ENCODE measurements at places on chromosomes 1 and 21. TPM values are rescaled to one million over a fixed set of nuclear protein-coding genes. Genes with fewer than 3 reads are reported as not detected.
A peak's percentile ranks its signal among the peaks of the same experiment; 100 is the strongest.

DNA sequence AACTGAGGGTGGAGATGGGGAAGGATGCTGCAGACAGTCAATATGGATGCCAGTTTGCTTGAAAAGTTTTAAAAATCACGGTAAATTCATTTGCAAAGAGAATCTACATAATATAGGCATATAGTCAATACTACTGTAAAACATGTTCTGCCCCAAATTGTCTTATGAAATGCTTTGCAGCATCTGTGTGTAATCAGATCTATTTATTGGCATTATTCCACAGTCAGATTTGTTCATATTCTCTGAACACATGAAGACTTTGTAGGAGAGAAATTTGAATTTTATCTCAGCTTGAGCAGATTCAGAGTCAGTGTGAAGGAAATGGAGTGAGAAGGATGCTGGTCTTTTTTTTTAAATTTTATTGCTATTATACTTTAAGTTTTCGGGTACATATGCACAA, 88.5 kb downstream of the PLPPR4 start:
- no peak for DNase-seq

DNA sequence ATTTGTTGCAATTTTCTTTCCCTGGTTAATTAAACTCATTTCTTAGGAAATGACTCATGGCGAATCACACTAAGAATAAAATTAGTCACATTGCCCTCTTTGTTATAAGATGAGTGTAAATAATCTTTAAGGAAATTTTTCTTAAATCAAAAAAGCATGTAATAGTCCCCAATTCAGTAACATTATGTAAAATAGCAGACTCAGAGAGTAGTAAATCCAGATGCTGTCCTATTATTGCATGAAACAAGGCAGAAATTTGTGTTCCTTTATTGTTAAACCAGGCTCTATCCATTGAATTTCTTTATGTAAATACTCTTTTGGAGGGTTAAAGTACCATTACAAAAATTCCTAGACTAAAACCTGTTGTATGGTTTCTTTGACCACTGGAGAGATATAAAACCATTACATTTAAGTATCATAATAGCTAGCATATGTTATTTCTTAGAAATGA, 154.5 kb upstream of the C1orf87 start:
- peak; percentile 3 for DNase-seq

GRCh38 chr21:42471716-42472330, 24.2 kb downstream of the RSPH1 start:
- DNase-seq = no peak

DNA sequence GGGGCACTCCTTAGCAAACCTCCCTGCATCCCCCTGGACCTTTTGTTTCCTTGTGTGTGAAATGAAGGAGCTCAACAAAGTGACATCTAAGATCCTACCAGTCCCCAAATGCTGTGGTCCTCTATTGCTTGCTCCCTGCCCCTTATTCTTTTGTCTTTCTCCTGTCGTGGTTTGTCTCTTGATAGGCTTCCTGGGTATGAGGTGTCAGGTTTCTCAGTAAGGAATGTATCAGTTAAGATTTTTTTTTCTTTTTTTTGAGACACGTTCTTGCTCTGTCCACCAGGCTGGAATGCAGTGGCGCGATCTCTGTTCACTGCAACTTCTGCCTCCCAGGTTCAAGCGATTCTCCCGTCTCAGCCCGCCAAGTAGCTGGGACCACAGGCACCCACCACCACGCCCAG, 16.8 kb downstream of the CNIH3 start:
- peak; percentile 47 for DNase-seq

TMEM269 gene
- total RNA-seq = under 0.01 TPM
